ENCODE measurements at places on chromosomes 6 and 20.

DNA sequence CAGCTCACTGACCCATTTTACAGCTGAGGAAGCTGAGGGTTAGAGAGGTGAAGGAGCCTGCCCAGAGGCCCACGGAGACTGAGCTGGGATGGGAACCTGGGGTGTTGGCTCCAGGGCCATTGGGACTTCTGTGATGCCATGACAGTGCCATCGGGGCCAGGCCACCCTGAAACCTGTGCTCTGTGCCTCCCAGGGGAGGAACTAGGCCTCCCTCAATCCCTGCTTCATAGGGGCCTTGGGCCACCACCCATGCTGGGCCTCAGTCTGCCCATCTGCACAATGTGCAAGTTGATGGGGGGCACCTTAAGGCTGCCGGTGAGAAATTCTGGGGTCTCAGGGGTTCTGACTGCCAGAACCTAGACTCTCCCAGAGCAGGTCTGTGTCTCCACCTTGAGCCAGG, 24.9 kb downstream of the BPIFB4 start:
- no peak for DNase-seq

DNA sequence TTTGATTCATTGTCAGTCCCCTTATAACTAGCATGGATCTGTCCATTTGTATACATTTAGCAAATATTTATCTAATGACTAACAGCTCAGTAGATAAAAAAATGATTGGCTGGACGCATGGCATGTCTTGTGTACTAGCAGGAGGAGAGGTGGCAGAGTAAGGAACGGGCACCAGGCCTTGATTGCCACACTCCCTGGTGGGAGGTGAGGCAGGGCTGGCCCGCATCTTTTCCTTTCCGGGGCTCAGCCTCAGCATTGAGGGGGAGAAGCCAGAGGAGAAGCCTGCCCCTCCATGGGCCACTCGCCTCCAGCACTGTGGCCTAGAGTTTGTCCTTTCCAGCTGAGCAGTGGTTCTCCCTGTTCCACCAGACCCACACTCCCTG, 84.9 kb upstream of the TMEM181 start:
- no peak for DNase-seq

DNA sequence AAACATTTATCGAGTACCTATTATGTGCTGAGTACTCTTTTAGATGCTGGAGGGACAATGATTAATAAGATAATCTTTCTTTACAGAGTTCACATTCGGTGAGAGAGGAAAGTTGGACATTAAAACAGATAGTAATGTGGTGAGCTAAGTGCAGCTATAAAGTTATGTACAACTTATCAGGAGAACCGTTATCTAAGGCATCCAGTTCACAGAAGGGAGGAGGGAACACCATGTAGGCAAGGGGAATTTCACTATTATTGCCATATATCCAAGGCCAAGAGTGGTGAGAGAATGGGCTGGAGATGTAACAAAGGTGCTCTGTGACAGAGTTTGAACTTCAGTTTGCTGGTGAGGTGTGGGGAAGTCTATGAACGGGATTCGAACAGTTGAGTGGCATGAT, 105.8 kb downstream of the CARMIL1 start:
- DNase-seq, result no peak

DNA sequence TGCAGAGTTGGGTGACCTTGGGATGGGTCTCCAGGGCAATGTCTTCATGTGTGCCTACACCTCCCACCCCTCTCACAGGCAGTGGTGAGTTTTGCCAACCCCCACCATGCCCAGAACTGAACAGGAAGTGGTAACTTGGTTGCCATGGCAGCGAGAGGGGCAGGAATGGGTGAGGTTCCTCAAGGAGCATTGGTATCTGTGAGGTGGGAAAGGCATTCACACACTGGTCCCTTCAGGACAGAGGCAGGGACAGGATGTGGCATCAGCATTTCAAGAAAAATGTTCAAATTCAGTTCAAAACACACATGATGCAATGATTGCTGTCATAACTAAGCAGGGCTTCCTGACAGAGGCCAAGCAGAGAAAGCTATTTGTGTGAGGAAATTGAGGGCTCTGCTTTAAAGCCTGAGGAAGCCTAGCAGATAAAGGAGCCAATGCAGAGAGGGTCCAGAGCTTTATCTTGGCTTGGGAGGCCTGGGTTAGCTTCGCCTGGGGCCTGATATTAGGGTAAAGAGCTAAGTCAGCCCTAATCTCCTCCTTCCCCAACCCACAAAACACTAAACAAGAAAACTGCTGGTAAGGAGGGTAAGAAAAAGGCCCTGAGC, 551 bp downstream of the TREML2 start:
- DNase-seq, result no peak

- no peak for DNase-seq
Measured at GRCh38 chr6:90424580-90424979, 127.9 kb upstream of the BACH2 start.

DNA sequence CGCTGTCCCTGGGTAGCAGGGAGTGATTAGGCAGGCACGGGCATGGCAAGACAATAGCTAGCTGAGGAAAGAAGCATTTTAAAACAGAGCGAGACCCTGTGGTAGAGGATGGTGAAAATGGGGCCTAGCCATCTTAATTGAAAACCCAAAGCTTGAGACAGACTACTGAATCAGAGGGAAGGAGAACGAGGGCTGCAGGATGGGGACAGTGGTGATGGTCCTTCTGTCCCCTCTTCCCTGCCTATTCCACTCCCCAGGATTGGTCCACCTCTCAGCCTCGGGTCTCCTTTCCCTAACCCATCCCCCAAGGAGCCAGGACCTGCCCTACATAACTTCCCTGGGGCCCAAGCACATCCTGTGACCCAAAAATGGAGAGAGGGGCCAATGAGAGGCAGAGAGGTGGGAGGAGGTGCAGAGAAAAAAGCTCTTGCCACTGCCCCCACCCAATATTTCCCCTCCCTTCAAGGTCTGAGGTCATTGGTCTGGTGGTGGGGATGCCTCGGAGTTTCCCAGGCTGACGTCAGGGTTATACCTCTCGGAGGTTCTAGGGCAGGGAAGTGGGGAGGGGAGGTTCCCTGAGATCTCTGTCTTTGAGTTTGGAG, 884 bp upstream of the CUTA start:
- no peak for DNase-seq

DNA sequence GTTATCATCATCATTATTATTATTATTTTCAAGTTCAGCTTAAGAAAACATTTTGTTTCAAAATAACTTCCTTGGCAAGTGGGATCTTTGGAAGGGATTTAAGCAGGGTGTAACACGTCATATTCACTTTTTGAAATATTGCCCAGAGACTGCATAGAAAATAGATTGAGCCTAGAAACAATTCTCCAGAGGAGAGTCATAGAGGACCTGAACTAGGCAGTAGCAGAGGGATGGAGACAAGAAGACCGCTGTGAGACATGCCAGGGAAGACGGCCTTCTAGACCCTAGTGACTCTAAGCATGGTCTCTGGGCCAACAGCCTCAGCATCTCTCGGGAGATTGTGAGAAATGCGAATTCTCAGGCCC, 55.5 kb downstream of the EDN1 start:
- no peak for DNase-seq

DNA sequence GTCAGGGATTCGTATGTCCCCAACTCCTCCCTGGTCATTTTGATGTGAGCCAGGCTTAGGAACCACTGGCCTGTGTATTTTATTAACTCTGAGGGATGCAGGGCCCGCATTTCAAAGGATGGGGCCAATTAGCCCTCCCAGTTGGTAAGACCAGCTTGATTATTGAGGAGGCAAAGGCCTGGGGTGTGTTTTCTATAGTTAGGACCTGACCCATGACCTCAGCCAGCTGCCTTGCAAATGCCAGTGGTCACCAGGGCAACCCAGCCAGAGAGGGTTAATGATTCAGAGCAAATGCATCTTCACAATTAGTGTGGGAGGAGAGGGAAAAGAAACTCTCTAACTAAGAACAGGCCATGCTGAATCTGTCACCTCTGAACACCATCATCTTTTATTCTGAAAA, 835.4 kb downstream of the MAFB start:
- no peak for DNase-seq

GRCh38 chr6:137717074-137718073, 149.7 kb upstream of the TNFAIP3 start:
- no peak for DNase-seq

DNA sequence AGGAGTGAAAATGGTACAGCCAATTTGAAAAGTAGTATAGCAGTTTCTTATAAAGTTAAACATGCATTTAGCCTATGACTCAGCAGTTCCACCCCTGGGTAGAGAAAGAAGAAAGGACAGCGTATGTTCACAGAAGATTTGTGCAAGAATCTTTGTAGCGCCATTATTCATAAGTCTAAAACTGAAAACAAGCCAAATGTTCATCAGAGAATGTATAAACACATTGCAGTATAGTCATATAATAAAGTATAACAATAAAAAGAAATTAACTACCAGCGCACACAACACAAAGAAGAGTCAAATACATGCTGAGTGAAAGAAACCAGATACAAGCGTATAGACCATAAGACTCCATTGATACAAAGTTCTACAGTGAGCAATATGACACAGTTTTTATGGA, 294.0 kb downstream of the SAMD5 start:
- no peak for DNase-seq

GRCh38 chr6:151075527-151075926, 164.2 kb upstream of the AKAP12 start:
- DNase-seq, result no peak

- peak; percentile 81 for DNase-seq
Measured at GRCh38 chr20:63972312-63973159, 2.8 kb upstream of the ZNF512B start.

GRCh38 chr20:41173161-41173721, 35.9 kb downstream of the PLCG1 start:
- no peak for DNase-seq

DNA sequence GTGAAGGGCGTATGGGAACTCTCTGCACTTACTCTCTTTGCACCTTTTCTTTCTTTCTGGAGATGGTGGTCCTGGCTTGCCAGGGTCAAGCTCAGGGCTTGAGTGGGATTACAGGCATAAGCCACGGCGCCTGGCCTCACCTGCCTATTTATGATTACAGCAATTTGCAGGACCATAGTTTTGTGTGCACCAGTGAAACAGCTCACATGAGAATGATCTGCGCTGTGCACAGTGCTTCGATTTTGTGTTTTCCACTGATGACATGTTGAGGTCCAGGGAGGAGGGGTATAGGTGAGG, 40.3 kb downstream of the RBM38 start:
- no peak for DNase-seq

DNA sequence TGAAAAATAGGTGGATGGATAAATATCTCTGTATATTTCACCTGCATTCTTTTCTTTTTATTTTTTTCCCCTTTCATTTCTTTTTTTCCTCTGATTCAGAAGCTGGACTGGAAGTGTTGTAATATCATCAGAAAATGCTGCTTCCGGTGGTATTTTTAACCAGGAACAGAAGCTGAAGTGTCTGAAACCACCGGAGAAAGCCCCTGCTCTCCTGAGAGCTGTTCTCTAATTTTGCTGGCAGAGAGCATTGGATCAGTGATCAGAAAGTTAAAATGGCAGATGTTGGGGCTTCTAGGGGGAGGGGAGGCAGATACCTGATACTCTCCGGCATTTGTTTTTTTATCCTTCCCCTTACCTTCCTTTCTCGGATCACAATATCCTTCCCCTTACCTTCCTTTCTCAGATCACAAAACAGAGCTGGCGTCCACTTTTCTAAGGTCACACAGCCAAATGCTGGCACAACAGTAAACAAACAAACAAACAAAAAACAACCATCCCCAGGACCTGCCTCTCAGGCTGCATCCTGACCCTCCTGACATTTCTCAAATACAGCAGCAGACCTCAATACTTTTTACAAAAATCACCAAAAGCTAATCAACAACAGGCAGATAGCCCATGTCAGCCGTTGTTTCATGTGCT, 143.2 kb upstream of the ZNF217 start:
- DNase-seq, result no peak

- DNase-seq, result peak; percentile 63
Measured at GRCh38 chr20:45974896-45975565, 3.0 kb upstream of the ZNF335 start.

DNA sequence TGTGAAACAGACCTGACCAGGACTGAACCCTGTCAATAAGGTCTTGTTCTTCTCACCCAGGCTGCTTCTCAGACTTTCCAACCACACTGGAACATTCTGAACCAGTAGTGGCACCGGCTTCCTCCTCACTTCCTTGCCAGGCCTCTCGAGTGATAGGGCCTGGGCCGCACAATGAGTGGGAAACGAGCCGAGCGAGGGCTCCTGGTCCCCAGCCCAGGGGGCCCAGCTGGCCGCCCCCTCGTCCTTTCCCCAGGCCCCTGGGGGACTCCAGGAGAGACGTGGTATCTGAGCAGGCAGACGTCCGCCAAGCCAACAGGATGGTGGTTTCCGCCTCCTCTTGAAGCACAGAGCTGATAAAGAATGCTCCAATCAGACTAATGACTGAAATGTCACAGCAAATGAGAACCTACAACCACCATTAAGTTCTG, 117.9 kb downstream of the GMDS start:
- DNase-seq, result no peak

DNA sequence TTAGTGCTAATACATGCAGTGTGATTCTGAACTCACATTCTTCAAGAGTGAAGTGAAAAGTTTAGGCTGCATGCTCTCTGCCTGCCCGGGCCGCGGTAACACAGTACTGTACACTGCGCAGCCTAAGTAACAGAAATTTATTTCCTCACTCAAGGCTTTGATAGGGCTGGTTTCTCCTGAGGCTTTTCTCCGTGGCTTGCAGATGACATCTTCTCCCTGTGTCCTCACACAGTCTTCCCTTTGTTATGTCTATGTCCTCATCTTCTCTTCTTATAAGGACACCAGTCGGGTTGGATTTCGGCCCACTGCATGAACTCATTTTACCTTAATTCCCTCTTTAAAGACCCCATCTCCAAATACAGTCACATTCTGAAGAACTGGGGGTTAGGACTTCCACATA, 51.1 kb upstream of the TMEM170B start:
- DNase-seq, result no peak

All from chondrocyte (in vitro differentiated cells).